ENCODE measurements at places on chromosomes 1 and 21.
A peak's percentile ranks its signal among the peaks of the same experiment; 100 is the strongest.

GRCh38 chr1:233082778-233083550, 132.6 kb downstream of the NTPCR start:
- DNase-seq: no peak

DNA sequence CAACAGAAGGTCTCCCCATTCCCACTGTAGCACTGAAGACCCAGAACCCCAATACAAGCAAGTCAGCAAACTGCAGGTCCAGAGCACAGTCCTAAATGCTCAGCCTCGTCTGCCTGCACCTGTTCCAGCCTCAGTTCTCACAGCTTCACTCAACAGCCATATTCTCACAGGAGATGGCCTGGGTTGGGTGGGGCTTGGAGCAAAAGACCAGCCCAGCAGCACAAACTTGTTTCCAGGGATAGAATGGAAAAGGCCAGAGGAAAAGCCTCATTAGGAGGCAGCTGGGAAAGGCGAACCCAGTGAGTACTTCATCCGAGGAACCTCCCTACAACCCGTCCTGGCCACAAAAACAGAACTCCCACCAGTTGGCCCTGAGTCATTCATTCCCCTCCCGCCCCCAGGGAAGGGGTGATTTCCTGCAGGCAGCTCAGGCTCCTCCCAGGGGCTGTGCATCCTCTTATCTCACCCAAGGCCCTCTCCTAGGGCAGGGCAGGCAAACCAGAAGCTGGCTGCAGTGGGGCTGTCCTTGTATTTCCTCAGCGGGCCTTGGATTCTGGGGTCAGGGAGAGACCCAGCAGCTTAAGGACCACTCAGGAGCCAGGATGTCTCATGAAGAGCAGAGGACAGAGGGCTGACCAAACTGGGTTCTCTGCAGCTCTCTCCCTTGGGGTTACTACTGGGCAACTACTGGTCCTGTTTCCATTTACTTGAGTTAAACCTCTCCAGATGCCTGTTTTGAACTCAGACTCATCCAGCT, 7.4 kb upstream of the MPL start:
- DNase-seq: peak; percentile 65

DNA sequence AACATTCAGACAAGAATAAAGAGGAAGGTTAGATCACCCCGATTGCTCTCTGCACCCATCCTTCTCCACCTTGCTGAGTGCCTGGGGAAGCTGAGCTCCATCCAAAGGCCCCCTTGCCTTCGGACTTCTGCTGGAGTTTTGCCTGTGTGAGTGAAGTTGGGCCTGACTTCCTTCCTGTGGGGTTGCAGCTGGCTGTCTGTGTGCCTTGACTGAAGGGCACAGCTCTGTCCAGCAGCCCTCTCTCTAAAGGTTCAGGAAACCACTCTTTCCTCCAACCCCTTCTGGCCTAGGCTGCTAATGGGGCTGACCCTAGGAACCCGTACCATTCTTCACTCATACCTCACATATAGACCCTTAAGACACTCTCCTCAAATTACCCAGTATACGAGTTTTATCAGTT, 173.4 kb upstream of the HMCN1 start:
- DNase-seq: no peak

GRCh38 chr1:35202048-35202719, 9.2 kb upstream of the SFPQ start:
- DNase-seq: peak; percentile 46

- no peak for DNase-seq
Observed at GRCh38 chr1:4759671-4760070, 105.3 kb downstream of the AJAP1 start.

GRCh38 chr1:175211656-175212055, 19.1 kb upstream of the KIAA0040 start:
- no peak for DNase-seq

- DNase-seq: no peak
Observed at GRCh38 chr1:42965378-42965777, 6.7 kb upstream of the SLC2A1 start.

DNA sequence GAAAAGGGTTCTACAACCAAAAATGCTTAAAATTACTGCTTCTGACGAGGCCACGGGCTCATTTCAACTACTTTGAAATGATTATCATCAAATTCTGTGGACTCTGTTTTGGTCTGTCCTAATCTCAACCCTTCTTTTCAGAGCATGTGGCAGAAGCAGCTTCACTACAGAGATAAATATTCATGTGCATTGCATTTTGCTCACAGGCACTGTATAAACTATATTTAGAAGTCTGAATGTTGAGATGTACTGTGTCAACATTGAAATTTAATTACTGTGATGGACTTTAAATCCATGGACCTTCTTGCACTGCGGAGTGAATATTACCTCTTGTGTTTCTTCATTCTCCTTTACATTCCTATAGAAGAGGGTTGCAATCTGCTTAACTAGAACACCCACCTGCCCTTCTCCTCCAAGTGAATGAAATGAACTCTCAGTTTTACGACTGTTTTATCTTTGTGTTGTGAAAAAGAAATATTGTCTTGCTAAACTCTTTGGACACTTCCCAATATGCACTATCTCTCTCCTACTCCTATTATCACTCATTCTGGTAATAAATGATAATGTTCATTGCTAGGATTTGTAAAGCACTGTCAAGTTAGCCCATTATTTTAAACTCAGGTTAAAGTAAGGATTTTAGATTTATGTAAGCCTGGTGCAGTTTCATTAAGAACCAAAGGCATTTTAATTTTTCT, 281.2 kb upstream of the ST6GALNAC5 start:
- DNase-seq: no peak

DNA sequence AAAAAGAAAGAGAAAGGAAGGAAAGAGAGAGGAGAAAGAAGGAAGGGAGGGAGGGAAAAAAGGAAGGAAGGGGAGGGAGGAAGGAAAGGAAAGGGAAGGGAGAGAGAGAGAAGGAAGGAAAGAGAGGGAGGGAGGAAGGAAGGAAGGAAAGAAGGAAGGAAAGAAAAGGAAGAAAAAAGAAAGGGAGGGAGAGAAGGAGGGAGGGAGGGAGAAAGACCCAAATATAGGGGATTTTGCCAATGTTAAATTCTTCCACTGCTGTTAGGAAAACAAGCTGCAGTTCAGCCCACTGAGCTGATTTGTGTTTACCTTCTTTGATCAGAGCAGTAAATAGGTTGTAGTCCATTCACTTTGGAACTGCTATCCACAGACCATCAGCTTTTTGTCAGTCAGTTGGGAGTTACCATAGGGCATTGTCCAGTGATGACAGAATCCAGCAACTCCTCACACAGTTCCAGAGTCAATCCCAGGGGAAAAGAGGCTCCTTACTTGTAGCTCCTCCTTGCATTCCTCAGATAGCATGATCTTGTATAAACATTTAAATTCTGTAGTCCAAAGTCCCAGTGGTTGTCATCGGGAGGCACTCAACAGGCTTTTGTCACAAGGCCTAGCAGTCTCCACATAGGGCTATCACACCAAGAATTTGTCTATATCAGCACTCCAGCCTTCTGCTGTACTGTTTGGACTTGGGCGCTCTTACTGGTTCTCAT, 13.5 kb upstream of the PPP1R8 start:
- peak; percentile 9 for DNase-seq

DNA sequence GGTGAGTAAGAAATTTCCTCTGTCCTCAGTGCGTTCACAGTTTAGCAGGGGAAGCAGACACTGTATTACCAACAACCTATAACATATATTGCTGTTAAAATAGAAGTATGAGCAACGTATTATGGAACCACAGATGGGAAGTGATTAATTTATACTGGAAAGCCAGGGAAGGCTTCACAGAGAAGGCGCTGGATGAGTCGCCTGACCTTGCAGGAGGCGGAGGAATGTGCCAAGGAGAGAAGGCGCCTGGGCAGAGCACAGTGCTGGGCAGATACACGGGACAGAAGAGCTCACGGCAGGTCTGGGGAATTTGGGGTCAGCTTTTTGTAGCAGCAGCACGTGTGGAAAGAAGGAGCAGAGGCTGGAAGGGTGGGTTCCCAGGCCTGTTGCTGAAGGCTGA, 116.3 kb downstream of the DHRS3 start:
- DNase-seq: no peak

- DNase-seq: no peak
Observed at GRCh38 chr1:36696261-36696940, 213.7 kb upstream of the CSF3R start.

DNA sequence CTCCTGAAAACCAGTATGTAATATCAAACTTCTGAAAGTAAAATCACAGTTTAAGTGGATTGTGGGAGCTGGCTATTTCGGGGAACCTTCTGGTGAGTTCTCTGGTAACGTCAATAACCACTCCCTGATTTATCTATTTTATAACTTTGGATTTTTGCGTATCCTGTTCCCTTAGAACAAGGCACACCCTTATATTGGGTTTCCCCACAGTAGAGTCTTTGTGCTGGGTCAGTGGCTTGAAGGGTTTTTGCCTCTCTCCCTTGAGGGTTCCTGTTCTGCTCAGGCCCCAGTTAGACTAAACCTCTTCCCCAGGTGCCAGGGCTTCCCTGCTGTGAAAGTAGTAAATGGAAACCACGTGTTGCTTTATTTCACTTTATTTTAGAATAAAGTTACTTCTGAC, 21.3 kb downstream of the CCN1 start:
- no peak for DNase-seq

DNA sequence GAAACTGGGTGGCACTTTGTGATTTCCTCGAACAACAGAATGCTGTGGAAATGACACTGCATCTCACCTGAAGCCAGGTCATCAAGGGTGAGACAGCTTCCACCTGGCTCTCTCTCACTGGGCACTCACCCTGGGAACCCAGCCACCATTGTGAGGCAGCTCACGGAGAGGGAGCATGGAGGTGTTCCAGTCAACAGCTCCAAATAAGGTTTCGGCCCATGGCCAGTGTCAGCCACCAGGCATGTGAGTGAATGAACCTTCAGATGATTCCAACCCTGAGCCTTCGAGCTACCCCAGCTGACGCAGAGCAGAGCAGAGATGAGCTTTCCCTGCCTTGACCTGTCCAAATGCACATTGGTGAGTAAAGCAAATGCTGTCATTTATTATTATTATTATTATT, 58.1 kb downstream of the SYDE2 start:
- no peak for DNase-seq

GRCh38 chr1:165289556-165289955, 67.0 kb downstream of the LMX1A start:
- DNase-seq: no peak

GRCh38 chr1:55252942-55253589, 37.9 kb upstream of the USP24 start:
- DNase-seq: no peak

- no peak for DNase-seq
Observed at GRCh38 chr1:73674945-73675561, 522.9 kb downstream of the LRRIQ3 start.

Measured in T1000 (cell line).